ENCODE measurements at places on chromosomes 7 and 10. TPM values are rescaled to one million over a fixed set of nuclear protein-coding genes. Genes with fewer than 3 reads are reported as not detected.

Gene ZKSCAN5
- total RNA-seq = 16.3 TPM

Gene CPA1
- total RNA-seq = not detected

Gene MSMB
- not detected for total RNA-seq

Gene GJD4
- not detected for total RNA-seq

Gene UFSP1
- 0.28 TPM for total RNA-seq

Gene IFIT1B
- total RNA-seq = not detected

Gene AMPH
- total RNA-seq = 3.9 TPM

Gene IL2RA
- total RNA-seq = not detected

Gene SYT15B
- total RNA-seq = 0.56 TPM

Gene WDR11
- 61.9 TPM for total RNA-seq

Gene GPR26
- total RNA-seq = not detected

Gene PLXDC2
- 6.1 TPM for total RNA-seq

Gene MPP7
- 1.4 TPM for total RNA-seq

Gene IDI1
- total RNA-seq = 45.8 TPM

All from IMR-90 (cell line).